Activated T-helper 1 cell treated with anti-CD3 and anti-CD28 coated beads, Interleukin-2, amount 50 U/mL, for 16 hours (primary cell): ENCODE measurements at places on chromosomes 5 and 9.

DNA sequence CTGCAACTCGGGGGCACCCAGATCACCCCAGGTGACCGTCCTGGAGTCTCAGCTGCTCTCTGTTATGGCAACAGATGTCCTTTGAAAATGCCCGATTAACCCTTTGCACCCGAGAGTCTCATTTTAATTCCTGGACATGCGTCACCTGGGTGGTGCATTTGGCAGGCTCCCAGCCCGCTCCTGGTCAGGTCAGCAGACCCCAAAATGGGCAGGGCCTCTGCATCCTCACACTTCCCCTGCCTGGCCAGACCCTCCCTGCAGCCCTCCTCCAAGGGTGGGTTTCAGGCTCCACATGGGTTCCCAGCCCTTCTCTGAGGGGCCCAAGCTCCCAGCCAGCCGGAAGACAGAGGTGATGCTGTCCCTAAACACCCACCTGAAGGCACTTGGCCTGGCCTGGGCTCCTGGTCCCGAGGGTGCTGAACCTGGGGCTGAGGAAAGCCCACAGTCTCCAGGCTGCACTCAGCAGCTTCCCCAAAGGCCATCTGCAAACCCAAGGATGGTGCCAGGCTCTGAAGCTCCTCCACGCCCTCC lies 69.4 kb downstream of the PSMB7 start:
- DNase-seq, result no peak

DNA sequence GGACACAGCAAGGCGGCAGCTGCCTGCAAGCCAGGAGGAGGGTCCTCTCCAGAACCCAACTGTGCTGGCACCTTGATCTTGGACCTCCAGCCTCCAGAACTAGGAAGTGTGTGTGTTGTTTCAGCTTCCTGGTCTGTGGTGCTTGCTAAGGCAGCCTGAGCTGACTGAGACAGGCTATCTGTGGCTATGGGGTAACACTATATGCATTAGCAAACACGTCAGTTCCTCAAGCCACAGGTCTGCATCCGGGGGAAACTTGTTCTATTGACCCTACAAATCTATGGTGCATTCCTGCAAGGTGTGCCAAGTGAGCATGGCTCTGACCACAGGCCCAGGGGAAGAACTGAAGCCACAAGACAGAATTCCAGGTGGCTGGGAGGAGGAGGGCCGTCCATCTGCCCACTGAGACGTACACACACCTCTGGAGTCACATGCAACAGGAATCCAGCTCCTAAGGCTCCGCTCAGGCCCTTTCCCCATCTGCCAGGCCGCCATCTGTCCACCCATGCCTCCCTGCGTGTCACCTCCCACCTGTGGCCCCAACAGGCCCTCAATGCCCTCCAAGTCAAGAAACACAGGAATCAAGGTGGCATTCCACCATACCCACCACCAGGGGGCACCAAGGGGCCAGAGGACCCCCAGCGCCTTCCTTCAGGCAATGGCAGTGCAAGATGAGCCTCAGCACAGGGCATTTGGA lies 174.9 kb downstream of the ROR2 start:
- peak; percentile 52 for DNase-seq

DNA sequence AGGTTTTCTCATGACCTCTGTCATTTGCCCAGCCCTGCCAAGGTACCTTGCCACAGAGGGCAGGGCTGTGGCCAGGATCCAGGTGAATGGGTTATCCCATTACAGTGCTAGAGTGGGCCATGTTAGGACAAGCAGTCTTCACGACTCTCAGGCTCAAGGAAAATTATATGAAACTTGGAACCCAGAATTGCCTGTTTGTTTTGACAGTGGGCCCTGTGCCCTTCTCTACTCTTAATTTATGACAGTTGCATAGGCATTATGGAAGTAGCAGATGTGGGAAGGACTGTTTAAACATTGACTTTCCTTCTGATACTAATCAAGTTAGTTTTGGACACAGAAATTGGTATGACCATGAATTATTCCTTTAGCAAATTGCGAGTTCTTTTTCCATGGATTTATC lies 41.7 kb downstream of the ITGA2 start:
- DNase-seq, result no peak

- no peak for DNase-seq
These were observed at the start of gene DND1 for GRCh38 chr5:140673187-140673976. Gene DND1 (minus strand): TSS chr5:140673576. CDS start chr5:140673542, 34 bp downstream.

GRCh38 chr5:150139334-150139733 lies 16.3 kb downstream of the PDGFRB start:
- DNase-seq, result no peak

- DNase-seq, result no peak
These were observed 258.2 kb downstream of the ENC1 start for GRCh38 chr5:74382123-74382855.

GRCh38 chr9:14923701-14924100 lies 13.5 kb upstream of the FREM1 start:
- no peak for DNase-seq

GRCh38 chr9:136610426-136610825 lies 52.3 kb upstream of the EGFL7 start:
- DNase-seq, result no peak

DNA sequence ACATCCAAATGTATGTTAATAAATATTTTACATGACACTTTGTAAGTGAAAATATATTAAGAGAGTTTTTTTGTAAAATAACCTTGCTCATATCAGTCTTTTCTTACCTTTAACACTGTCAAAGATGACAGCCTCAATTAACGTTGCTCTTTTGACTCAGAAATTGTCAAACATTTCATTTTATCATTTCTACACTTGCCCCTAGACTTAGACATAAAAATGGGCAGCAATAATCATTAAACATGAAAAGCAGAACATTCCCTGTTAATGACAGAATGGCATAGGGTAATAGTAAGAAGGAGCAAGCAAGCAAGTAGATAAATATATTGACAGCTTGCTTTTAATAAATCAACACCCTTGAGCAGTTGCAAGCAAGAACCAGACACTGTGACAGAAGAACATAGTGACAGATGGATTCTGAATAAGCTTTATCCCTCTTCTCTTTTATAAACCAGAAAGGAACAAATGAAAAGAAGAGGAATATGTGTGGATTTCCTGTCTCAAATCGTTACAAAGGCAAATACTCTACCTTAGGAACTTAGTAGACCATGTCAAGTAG lies 796.0 kb upstream of the CHD1 start:
- no peak for DNase-seq

DNA sequence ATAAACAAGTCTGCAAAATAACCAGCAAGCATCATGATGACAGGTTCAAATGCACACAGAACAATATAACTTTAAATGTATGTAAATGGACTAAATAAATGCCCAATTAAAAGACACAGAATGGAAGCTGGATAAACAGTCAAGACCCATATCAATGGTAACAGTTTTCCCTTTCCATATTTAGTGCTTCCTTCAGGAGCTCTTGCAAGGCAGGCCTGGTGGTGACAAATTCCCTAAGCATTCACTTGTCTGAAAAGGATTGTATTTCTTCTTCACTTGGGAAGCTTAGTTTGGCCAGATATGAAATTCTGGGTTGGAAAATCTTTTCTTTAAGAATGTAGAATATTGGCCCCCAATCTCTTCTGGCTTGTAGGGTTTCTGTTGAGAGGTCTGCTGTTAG lies 120.2 kb upstream of the RASA1 start:
- DNase-seq, result no peak

DNA sequence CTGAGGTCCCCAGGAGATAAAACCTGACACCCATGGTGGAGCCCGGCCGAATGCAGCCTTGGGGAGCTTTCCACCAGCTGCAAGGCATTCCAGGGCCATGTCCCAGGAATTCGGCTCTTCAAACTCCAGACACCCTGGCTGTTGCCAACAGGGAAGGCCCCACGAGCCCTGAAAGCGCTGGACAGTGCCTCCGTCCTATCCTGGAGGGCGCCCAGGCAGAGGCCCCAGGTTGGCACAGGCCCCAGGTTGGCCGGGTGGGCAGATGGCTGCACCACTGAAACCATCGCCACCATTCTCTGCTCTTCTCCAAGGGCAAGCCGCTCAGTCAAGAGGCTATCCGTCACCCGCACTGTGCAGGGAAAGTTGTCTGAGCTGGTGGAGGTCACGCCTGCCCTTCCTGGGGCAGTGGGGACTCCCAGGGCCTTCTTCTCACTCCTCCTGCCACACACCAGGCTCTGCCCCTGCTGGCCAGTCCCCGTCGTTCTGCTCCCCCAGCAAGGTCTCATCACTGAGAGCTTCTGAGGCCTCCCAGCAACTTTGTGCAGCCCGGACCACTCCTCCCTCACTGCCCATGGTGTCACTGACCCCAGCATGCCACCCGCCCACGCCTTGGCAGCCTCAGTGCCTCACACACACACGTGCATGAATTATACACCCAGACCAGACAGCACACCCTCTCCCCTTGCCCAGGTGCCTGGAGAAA lies 21.2 kb downstream of the SLC6A3 start:
- no peak for DNase-seq

GRCh38 chr5:10578869-10579268 lies 15.0 kb downstream of the ANKRD33B start:
- no peak for DNase-seq

- no peak for DNase-seq
These were observed 26.9 kb downstream of the CFAP95 start for GRCh38 chr9:69847491-69847890.

GRCh38 chr5:80403782-80404181 lies 4.1 kb upstream of the ZFYVE16 start:
- no peak for DNase-seq

- DNase-seq, result no peak
These were observed 416.8 kb downstream of the NFIB start for GRCh38 chr9:13896922-13897835.

- DNase-seq, result no peak
These were observed 12.5 kb upstream of the CXCL14 start for GRCh38 chr5:135591277-135591676.

GRCh38 chr5:53970475-53970874 lies 339.9 kb downstream of the ARL15 start:
- DNase-seq, result no peak

GRCh38 chr9:6382681-6383080 lies 30.3 kb upstream of the UHRF2 start:
- DNase-seq, result no peak

- DNase-seq, result no peak
These were observed 23.7 kb downstream of the PIP5K1B start for GRCh38 chr9:68728731-68729130.

DNA sequence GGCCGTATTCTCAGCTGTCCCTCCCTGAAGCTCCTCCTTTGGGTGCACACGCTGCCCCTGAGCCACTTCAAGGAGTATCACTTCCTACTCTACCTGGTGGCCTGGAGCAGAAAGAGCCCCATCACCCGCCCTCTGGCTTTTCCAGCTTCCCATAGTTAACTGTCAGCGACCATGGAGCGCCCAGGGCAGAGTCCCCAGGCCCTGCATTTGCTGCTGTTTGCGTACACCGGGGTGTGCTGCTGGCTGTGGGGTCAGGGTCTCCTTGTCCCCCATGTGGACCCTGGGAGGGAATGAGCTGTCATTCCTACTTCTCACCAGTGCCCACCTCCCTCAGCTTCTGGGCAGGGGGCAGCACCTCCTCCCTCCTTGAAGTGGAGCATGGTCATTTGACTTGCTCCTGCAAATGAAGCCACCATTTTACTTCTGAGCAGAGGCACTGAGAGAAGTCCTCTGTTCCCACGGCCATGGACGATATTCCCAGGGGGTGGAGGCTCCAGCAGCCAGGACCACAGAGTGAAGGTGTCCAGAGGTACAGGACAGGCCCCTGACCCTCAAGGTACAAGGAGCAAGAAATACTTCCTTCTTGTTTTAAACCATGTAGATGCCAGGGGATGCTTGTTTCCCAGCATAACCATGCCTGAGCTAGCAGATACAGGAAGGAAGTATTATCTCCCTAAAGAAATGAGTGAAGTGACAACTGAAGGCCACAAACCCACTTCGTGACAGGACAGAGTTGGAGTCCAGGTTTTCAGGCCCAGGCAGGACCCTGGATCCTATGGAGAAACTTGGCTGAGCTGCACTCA lies 40.6 kb upstream of the COL5A1 start:
- no peak for DNase-seq

- no peak for DNase-seq
These were observed 55.9 kb upstream of the BARX1 start for GRCh38 chr9:94010980-94011533.

GRCh38 chr9:3074247-3074646 lies 230.4 kb upstream of the PUM3 start:
- DNase-seq, result no peak

DNA sequence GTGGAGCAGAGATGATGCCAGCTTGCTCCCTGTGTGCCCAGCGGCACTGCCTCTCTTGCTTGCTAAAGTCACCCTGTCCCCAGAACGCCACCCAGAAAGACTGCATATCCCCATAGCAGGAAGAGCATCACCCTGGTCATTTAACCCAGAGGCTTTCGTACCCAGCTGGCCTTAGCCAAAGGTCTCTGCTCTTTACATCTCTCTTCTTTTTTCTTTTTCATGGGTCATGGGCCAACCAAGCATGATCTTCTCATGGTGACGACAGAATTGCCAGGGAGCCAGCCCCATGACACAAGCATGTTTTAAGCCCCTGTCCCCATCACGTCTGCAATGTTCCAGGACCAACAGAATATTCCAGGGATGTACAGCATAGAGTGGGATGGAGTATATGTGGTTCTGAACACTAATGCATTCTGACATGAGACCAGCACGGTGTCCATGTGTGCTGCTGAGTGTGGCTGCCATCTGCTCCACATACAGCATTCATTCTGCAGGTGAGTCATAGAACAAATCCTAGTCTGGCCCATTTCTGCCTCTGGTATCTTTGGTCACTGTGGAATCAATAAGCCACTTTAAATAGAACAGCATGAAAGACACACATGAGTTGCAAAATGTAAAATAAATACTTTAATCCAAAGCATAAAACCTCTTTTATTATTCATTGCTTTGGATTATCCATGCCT lies 203.0 kb downstream of the MED10 start:
- DNase-seq, result no peak

DNA sequence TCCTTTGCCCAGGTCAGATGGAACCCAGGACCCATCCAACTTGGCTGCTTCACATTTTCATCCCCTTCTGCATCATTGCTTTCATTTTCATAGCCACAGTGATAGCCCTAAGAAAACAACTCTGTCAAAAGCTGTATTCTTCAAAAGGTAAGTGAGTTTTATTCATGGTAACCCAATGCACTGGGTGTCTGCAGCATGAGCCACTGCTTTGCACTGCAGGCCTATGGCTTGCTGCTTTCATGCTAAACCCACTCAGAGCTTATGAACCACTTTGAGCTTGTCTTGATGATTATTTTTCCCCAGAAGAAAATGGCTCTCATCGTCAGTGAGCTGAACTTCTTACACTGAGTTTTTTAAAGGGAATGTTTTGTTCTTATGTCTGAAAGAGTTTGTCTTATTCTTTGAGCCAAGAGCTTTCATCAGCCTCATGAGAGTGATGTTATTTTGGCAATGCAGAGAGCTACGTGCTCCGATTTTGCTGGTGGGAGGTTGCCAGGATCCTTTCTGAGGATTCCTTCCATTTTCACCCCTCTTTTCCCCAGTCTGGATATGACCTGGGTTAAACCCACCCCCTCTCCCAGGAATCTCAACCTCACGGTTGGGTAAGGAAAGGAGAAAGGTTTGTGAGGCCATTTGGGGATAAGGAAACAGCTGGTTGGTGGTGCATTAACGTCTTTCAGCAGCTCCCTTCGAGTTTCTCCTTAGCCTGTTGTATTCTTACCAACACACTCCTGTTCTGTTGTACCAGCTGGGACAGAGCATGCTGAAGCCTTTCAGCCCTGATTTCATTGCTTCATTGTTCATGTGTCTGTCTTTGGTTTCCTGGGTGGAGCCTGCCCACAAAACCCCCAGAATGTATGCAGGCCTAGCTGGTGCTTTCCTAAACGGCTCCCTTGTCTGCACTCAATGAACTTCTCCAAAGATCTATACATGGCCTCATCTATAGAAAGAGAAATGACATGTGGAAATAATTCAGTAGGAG lies 47.6 kb downstream of the PDCD1LG2 start:
- peak; percentile 5 for DNase-seq
